Amniotic stem cell (primary cell): ENCODE measurements at places on chromosomes 4 and X.

- no peak for DNase-seq
These were observed 346.3 kb upstream of the GALNT7 start for GRCh38 chr4:172822331-172822730.

- DNase-seq, result no peak
These were observed 977 bp downstream of the MAGEE1 start for GRCh38 chrX:76428243-76429130.

DNA sequence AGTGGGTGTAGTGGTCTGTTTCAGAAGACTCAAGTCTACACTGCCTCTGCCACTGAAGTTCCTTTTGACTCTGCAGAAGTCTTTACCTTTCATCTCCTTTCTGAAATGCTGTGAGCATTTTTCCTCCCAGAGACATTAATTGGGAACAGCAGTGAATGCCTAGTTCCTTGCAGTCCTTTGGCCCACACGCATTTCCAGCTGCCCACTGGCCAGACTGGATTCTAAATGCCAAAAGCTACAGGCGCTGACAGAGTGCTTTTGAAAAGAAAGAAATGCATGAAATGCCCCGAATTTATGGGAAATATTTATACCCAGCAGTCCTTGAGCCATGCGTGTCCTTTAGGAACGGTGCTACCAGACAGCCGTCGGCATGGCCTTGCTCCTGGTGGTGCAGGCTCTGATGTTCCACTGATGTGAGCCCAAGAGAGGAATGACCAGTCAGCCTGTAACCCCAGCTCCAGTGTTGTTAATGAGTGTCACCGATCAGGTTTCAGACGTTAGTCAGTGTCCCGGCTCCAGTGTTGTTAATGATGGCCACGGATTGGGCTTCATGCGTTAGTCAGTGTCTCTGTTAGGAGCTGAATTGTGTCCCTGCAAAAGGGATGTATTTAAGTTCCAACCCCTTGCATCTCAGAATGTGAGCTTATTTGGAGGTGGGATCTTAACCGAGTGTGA is 132.6 kb downstream of the TBL1X start:
- DNase-seq, result no peak

DNA sequence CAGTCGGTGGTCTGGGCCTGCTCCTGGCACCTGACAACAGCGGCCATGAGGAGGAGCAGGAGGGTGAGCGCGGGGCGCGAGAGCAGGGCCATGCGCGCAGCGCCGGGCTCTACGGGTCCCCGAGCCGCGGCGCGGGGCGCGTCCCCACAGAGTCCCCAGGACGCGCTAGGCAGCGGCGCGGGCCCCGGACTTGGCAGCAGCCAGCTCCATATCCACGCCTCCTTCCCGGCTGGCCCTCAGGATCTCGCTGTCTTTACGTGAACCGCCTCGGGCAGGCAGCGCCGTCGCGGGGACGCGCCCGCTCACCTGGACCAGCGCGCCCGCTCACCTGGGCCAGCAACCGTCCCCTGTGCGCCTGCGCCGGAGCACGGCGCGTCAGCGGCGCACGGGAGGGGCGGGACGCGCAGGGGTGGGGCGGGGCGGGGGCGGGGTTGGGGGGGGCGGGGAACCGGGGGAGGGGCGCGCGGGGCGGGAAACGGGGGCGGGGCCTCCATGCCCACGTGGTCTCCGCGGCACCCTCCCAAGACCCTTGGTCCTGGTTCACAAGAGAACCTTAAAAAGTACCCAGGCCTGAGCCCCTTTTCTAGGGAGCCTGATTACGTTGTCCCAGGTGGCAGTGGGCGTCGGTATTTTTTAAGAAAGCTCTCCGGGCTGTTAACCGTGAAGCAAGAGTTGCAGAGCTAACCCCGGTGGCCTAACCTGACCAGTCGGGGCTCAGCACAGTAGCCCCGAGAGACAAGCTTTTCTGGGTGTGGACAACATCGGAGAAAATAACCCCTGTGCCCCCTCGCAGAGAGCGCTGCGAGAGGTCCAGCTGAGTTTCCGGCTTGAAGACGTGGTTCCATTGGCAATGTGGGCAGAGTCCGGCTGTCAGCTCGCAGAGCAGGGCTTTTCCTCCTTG is at the start of gene PLA2G12A:
Gene PLA2G12A, minus strand, starts transcription at position 353 of the 901 bp plus-strand sequence. Its CDS starts 261 bp downstream, at position 92.
- DNase-seq, result peak; percentile 51

- peak; percentile 85 for DNase-seq
These were observed 193.0 kb upstream of the C1QTNF7 start for GRCh38 chr4:15234856-15235126.

- no peak for DNase-seq
These were observed 13.0 kb downstream of the SEPTIN11 start for GRCh38 chr4:76962406-76963130.

DNA sequence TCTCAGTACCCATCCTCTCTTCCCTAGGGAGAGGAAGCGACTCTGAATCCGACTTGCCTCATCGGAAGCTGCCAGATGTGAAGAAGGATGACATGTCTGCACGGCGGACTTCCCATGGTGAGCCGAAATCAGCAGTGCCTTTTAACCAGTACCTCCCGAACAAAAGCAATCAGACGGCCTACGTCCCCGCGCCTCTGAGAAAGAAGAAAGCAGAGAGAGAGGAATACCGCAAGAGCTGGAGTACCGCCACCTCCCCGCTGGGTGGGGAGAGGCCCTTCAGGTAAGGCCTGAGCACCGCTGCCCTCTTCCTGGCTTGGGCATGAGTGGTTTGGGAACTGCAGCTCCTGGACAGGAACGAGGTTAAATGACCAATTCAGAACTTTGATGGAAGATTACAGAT is 81.2 kb downstream of the LIMCH1 start:
- DNase-seq, result no peak

DNA sequence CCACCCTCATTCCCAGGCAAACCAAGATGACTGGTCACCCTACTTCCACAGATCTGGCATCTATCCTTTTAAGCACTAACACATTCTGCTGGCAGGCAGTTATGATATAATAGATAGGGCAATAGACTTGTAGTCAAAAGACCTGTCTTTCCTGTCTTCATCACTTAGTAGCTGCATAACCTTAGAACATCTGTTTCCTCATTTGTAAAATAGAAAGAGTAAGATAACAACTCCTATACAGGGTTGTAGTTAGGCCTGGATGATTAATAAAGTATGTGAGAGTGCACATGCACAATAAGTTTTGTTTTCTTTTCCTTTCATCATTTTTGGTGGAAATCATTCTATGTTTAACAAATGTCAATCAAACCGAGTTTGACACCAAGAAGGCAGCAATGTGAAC is 72.1 kb downstream of the GPR82 start:
- DNase-seq, result no peak

GRCh38 chr4:76960014-76960413 is 10.5 kb downstream of the SEPTIN11 start:
- no peak for DNase-seq

- DNase-seq, result no peak
These were observed 240.1 kb upstream of the CTSO start for GRCh38 chr4:156193800-156194199.

DNA sequence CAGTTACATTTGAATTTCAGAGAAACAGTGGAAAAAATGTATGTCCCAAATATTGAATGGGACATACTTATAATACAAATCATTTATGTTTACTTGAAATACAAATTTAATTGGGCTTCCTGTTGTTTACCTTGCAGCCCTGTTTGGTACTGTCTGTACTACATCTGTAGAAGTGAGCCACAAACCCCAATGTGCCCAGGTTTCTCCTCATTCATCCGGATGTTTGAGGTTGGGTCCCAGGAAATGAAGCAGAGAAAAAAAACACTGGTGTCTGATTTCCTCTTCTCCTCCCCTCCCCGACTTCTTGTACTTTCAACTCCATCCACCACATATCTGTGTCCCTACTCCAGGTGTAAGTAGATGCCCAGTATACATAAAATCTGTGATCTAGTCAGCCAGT is 27.1 kb upstream of the SCRG1 start:
- no peak for DNase-seq

DNA sequence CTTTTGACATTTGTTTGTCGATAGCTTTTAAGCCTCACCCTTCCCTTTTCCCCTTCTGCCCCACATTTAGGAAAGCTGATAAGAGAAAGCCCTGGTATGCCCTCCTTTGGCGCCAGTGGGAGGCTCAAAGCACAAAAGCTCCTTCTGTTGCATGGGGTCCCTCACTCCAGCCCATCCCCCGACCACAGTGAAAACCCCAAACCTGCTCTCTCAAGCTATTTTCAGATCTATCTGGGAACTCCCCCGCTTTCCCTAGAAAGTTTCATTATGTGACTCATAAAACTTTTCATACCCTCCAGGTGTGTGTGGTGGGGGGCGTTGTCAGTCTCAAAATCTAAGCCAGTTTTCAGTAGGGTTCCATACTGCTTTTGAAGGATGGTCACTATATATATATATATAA is 259.0 kb upstream of the PCDH7 start:
- DNase-seq, result no peak

DNA sequence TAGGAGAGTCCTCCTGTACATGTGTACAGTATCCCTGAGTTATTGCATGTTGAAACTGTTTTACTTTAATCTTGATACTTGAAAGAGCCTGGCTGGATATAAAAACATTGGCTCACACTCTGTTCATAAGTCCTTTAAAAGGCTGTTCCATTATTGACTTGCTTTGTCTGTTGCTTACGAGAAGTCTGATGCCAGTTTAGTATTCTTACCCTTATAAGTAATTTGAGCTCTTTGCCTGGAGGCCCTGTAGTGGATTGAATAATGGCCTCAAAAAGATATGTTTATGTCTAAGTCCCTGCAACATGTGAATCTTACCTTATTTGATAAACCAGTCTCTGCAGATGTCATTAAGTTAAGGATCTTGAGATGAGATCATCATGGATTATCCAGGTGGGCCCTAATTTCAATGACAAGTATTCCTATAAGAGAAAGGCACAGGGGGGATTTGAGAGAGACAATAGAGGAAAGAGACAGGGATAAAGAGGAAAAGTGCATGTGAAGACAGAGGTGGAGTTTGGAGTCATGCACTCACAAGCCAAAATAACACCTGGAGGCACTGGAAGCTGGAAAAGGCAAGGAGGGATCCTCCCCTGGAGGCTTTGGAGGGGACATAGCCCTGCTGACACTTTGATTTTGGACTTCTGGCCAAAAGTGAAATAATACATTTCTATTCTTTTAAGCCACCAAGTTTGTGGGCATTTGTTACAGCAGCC is 98.1 kb downstream of the IRF2 start:
- DNase-seq, result no peak

DNA sequence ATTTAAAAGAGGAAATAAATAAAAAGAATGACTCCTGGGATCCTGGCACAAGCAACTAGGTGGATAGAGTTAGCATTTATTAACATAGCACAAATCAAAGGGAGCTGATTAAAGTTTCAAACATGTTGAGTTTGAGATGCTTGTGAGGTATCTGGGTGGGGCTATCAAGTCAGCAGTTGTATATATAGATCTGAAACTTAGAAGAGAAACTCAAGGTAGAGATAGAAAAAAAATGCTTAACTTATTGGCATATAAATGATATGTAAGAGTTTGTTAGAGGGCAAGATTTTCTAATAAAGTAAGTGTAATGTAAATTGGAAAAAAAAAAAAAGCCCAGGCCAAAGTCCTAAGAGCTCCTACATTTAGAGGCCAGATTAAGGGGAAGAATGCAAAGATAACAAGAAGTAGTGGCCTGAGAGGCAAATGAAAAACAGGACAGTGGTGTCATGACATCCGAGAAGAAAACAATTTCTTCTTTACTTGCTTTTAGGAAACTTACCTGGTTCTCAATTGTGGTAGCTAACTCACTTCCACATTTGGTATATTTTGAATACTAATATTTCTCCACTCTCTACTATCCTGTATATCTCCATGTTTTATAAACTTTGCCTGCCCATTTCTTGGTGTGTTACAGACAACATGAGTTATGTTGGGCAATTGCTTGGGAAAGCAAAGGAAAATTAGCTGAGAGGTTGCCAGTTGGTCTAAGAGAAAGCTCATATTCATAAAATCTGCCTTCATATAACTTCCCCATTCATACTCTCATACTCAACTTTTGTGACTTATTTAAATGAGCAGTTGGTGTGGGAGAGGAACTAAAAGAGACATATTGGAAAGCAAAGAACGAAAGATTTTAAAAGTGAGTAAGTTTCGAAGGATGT is 169.2 kb downstream of the PARM1 start:
- no peak for DNase-seq

DNA sequence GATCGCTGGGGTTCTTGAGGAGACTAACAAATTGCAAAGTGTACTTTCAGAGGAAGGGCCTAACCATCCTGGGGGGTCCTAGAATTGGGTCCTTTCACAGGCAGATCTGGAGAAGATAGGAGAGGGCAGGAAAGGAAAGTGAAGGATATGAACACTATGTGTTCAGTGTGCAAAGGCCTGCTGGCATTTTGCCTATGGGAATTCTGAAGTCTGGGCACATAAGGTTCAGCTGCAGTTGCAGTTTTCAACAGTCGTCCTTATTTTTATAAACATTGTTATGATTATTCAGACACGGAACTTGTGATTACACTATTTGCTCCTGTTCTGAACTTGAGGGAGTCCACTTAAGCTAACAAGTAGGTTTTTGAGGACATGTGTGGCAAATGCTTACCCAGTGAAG is 1.3 kb upstream of the SLC25A5 start:
- DNase-seq, result no peak

DNA sequence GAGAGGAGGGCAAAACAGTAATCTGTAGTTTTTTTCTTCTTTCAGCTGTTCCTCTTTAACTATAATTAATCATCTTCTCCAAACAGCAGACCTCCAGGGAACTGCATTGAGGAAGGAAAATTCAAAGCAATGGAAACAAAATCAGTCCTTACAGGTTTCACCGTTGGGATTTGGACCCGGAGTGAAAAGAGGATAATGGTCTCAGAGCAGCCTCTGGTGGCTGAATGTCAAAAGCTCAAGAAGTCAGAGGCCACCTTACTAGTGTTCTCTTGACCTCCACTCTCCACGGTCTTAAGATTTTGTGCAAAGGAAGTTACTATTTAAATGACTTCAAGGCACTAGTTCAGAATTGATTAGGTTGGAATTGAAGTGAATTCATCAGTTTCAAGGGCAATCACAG is 16.0 kb upstream of the MID1 start:
- DNase-seq, result peak; percentile 11

DNA sequence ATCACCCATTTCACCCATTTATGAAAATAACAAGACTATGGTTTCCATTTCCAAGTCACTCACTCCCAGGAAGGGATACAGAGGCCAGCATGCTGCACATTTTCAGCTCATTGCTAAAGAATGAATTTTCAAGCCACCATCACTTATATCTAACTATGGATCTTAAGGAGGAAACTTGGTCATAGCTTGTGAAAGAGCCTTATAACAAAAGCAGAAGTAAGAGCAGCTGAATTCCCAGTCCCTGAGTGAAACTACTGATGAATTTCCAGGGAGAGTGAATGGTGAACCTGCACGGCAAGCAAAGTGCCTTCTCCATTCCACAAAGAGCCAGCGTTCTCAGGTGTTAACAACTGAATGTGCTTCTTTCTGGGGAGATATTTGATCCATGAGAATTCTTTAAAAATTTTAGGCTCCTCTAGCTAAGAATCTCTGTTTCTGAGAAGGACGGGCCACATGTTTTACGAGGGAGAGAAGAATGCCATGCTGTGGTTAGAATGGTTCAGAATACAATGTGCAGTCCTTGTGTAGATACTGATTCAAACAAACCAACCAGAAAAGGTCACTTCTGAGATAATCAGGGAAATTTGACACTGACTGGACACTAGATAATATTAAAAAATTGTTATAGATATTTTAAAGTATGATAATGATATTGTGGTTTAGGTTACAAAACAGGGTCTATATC is 24.0 kb downstream of the BTC start:
- DNase-seq, result no peak
